Fibroblast of skin of right biceps (primary cell): ENCODE measurements at places on chromosomes 4 and X.
A peak's percentile ranks its signal among the peaks of the same experiment; 100 is the strongest.

- DNase-seq = no peak
Measured at GRCh38 chr4:186250760-186251159, 15.2 kb upstream of the F11 start.

DNA sequence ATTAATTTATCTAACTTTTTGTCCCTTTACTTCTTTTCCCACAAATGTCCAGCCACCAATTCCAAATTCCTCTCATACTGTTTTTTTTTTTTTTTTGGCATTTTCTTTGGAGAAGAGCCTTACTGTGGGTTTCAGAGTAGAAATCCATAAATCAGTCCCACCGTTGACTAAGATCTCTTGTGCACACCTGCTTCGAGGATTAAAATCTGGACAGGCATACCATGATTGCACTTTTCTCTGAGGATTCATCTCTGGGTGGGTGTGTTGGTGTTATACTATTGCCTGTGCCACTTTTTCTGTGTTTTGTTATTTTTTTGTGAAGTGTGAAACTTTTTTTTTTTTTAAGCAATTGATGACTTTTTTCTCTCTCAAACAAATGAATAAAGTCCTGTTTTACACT is 13.2 kb downstream of the PRDM8 start:
- DNase-seq = no peak

DNA sequence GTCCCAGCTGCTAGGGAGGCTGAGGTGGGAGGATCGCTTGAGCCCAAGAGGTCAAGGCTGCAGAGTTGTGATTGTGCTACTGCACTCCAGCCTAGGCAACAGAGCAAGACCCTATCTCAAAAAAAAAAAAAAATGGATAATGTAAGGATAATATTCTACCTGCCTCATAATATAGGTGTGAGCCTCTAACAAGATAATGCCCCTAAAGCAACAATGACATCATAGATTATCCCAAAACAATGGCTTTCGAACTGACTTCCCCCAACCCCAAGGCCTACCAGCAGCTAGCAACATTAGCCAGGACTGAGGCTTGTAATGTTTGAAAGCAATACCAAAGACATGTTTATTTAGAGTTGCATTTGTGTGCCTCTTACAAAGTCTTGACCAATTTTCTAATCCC is 33.9 kb upstream of the ATP6AP2 start:
- no peak for DNase-seq

DNA sequence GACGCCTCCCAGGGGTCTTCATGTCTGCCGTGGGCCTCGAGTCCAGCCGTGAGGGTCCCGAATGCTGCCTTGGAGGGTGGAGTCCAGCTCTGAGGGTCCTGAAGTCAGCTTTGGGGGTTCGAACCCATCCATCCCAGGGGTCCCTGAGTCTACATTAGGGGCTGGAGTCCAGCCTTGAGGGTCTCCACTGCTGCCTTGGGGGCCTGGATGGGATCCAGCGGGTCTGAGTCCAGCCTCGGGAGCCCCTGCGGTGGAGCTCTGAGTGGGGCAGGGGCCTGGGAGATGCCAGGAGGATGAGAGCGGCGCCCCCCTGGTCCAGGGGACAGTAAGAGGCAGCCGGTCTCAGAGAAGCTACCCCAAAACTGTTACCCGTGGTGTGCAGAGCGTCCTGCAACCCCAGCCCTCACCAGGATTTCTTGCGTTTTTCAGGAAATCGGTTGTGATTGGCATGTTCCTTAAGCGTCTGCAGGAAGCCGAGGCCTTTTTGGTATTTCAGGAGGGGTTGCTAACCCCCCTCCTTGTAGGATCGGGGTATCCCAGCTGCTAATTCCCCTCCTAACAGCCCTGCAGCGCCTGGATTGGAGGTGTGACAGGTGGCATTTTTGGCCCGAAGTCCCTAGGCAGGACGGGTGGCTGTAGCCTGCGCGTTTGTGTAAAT is 1.7 kb upstream of the GTPBP6 start:
- no peak for DNase-seq

GRCh38 chrX:39613997-39614679 is 483.6 kb downstream of the BCOR start:
- DNase-seq = no peak

DNA sequence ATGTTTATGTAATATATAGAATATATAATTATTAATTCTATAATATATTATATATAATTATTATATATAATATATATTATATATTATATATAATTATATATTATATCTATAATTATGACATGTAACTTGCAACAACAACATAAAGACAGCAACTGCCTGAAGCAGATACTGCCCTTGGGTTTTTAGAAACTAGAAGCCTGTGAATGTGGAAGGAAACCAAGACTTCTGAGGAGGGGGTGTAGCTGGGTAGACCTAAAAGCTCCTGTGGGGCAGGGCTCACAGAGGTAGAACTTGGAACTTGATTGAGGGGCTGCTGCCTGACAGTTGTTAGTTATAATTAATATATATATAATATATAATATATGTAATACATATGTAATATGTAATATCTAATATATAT is 167.2 kb upstream of the SLIT2 start:
- no peak for DNase-seq

- peak; percentile 62 for DNase-seq
Measured at GRCh38 chr4:140903522-140904475, 147.6 kb upstream of the TBC1D9 start.

GRCh38 chr4:1305781-1306455 is 16.2 kb downstream of the MAEA start:
- DNase-seq = no peak

DNA sequence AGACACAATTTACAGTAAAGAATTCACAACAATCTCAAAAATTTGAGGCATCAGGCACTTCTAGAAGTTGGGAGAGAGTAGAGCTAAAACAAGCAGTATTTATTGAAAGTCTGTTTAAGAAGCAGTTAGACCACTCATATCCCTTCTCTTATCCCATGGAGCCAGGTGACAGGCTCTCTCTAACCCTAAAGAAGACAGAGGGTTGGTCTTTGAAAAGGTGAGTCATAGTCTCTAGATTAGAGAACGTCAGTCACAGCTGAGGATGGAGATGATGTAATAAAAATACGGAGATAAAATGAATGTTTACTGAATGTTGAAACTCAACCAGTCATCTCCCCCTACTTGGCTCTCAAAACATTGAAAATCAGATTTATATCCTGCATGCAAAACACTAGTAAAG is 223.8 kb downstream of the CHIC2 start:
- DNase-seq = peak; percentile 8

GRCh38 chr4:88320780-88321373 is 36.5 kb upstream of the PPM1K start:
- peak; percentile 1 for DNase-seq

GRCh38 chr4:89196745-89197144 is 85.4 kb downstream of the TIGD2 start:
- no peak for DNase-seq

GRCh38 chrX:112874614-112875013 is 34.0 kb upstream of the AMOT start:
- DNase-seq = no peak

DNA sequence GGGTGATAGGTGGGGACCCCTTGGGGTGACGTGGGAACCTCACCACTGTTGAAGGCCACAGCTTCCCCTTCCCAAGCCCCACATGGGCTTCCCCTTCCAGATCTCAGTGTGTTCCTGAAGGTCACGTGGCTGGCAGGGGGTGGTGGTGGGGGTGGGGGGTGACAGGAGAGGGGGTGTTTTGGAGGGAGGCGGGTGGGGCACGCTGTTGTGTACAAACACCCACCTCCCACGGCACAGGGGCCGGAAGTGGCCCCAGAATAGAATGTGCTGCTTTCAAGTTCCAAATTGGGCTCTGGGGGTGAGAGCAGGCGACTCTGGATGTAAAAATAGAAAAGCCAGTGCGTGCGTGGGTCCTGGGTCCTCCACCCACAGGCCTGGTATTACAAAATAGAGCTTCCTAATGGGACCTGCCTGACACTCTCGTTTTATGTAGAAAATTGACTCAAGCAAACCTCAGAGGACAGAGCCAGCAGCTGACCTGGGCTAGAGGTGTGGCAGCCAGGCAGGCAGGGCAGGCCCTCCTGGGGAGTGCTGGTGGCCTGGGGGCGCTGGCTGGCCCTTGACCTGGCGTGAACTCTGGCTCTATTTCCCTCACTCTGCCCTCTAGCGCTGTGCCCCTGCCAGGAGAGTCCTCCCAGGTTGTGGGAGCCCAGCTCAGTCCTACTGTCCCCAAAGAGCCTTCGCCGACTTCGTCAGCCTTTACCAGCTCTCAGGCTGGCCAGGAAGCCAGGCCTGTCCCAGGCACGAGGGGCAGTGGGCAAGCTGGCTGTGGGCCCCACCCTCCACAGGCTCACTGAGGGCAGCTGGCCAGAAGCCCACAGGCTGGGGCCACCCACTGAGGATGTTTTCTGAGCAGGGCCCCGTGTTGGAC is 5.4 kb upstream of the SH3BP2 start:
- no peak for DNase-seq

DNA sequence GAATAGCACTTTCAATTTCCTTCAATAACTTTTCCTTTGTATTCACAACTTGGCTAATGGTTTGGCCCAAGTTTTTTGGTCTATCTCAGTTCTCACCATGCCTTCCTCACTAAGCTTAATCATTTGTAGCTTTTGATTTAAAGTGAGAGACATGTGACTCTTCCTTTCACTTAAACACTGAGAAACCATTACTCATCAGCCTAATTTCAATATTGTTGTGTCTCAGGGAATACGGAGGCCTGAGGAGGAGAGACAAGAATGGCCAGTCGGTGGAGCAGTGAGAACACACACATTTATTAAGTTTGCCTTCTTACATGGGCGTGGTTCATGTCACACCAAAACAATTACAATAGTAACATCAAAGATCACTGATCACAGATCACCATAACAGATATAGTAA is 56.7 kb downstream of the TSPAN5 start:
- peak; percentile 51 for DNase-seq

DNA sequence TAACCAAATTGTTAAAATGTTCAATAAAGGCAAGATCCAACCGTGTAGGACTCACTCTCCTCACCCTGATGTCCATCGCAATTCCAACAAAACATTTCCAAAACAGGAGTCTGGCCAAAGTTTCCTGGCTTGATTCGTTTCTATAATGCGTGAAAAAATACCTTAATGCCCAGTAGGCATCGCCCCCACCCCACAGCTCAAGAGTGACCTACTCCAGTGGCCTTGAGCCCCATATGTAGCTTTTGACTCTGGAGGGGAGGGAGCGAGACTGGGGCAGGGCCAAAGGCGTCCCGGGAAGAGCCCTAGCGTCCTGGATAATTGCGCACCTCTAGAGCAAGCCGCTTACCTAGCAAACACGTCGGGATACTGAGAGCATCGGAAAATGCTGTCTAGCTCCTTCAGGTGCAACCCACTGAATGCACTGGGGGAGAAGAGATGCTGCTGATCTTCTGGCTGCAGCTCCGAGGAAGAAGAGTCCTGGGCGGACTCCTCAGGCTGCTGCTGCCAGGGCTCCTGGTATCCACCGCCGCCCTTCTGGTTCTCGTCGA is 55.6 kb upstream of the NKAP start:
- no peak for DNase-seq

DNA sequence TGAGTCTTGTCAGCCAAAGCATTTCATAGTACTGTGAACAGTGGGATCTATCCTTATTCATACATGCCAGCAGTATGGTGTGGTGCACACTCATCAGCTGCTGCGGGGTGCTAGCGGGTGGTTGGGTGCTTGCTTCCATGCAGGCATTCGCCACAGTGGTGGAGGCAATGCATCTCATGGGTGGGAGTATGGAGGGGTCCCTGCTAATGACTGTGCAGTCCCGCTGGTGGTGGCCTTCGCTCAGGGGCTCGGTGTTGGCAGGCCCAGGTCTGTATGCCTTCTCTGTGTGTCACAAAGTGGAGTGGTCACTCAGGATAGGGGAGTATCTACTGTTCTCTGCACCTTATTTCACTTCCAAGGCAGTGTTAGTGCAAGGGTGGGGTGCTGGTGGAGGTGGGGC is 122.6 kb downstream of the POU3F4 start:
- DNase-seq = no peak

- DNase-seq = peak; percentile 72
Measured at GRCh38 chrX:48045410-48046311, 25.8 kb downstream of the ZNF630 start.

DNA sequence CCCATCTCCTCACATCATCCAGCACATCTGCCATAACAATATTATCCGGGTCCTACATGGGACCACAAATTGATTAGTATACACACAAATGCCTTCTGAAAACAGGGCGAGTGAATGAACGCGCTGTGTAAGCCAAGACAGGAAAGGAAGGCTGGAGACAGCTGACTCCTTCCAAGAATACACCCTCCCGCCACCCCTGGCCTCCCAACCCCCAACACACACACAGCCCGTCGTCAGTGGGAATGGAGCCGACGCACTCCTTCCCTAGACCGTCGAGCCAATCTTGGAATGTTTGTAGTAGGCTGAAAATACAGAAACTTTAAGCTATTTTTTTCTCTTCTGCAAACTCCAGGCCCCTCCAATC is 319 bp upstream of the MAGEH1 start:
- no peak for DNase-seq

- DNase-seq = no peak
Measured at GRCh38 chr4:173202395-173202794, 33.8 kb downstream of the GALNT7 start.

GRCh38 chrX:120022763-120023162 is 54.7 kb downstream of the RHOXF2B start:
- no peak for DNase-seq

- no peak for DNase-seq
Measured at GRCh38 chrX:40177117-40177430, 79.3 kb upstream of the BCOR start.

DNA sequence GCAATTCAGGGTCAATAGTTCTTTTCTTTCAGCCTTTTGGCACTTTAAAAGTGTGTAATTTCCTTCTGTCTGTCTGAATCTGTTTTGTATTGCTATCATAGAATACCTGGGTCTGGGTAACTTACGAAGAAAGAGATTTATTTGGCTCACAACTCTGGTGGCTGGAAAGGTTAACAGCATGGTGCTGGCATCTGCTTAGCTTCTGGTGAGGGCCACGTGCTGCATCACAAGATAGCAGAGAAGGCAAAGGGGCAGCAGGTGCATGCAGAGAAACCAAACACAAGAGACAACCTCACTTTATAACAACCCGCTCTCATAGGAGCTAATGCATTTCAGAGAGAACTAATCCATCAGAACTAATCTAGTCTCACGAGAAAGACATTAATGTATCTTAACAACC is 18.8 kb downstream of the RGN start:
- DNase-seq = no peak

- no peak for DNase-seq
Measured at GRCh38 chr4:53712408-53713020, 121.2 kb upstream of the LNX1 start.

GRCh38 chr4:168129046-168129772 is 36.9 kb downstream of the ANXA10 start:
- DNase-seq = no peak

GRCh38 chr4:73751166-73751565 is 10.8 kb downstream of the CXCL8 start:
- DNase-seq = no peak

GRCh38 chr4:26212528-26212927 is 108.3 kb upstream of the RBPJ start:
- no peak for DNase-seq

GRCh38 chrX:40326186-40326965 is 228.6 kb upstream of the BCOR start:
- DNase-seq = peak; percentile 12
